ENCODE measurements at places on chromosomes 13 and 19.

DNA sequence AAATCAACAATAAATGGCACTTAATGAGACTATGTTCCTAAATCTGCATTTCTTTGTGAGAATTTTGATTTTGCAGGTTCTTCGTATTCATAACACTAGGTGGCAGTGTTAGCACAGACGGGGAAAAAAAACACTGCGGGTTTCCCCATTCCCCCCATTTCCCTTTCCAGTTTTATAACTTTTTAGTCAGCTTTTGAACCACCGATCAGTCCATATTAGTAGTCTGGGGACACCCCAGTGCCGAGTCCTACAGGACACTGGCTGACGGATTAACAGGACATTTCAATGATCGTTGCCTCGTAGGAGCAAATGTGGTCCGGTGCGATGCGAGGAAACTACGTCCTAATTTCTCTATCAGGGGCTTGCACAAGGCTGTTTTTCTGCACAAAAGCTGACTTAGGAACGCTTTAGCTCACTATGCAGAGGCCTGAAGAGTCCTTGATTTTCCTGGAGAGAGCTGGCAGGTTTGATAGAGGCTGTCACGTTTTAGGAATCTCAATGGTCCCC, 234.3 kb downstream of the LMO7 start:
- no peak for DNase-seq

- no peak for DNase-seq
Observed at GRCh38 chr13:79831556-79831955, 350.6 kb downstream of the NDFIP2 start.

GRCh38 chr19:13869281-13869680, 7.7 kb upstream of the NANOS3 start:
- no peak for DNase-seq

- no peak for DNase-seq
Observed at GRCh38 chr13:49740870-49741269, 49.6 kb upstream of the EBPL start.
